ENCODE measurements at places on chromosomes 1 and 21. TPM values are rescaled to one million over a fixed set of nuclear protein-coding genes. Genes with fewer than 3 reads are reported as not detected.

CELA3A gene
- polyA plus RNA-seq = not detected

LCK gene
- 0.13 TPM for polyA plus RNA-seq

SLAMF9 gene
- not detected for polyA plus RNA-seq

OR2AK2 gene
- polyA plus RNA-seq = not detected

PWP2 gene
- polyA plus RNA-seq = 35.3 TPM

SLC44A3 gene
- polyA plus RNA-seq = not detected

KANK4 gene
- polyA plus RNA-seq = not detected

ITLN2 gene
- not detected for polyA plus RNA-seq

KISS1 gene
- polyA plus RNA-seq = not detected

UTP25 gene
- polyA plus RNA-seq = 9.5 TPM

Data from K562 (cell line).